ENCODE measurements at places on chromosomes 2 and 18.

GRCh38 chr2:208363485-208363884 lies 43.1 kb upstream of the PTH2R start:
- DNase-seq, result no peak

DNA sequence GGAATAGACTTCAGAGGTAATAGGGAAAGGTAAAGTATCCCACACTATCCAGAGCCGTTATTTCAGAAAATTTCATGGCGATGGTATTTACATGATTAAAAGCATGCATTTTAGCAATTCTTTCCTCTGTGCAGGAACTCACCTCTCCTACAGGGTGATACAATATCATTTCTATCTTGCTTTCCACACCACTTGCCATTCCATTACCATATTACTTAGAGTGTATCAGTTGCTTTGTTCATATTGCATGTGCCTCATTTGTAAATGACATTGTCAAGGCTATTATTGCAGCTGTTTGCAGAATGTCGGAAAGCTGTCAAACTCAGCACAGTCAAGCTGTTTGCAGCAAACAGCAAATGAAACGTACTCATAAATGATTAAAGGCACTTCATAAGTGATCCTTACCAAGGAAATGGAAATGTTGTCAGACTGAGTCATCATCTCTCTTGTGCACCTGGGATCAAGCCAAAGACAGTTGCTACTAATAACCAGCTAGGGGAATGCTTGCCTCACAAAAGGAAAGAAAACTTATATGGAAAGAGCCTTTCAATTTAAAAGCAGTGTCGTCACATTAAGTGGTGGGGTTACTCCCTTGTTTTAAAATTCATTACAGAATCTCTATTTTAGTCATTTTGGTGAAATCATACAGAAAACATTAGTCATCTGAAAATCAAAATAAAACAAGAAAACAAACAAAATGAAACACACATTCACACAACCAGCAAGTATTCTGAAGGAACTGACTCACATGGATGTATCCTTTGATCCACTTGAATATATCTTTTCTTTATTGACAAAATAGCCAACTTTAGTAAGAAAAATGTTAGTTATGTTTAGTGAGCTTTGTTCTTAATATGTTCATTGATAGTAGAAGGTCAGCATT lies 1064.1 kb upstream of the CNTNAP5 start:
- DNase-seq, result no peak

DNA sequence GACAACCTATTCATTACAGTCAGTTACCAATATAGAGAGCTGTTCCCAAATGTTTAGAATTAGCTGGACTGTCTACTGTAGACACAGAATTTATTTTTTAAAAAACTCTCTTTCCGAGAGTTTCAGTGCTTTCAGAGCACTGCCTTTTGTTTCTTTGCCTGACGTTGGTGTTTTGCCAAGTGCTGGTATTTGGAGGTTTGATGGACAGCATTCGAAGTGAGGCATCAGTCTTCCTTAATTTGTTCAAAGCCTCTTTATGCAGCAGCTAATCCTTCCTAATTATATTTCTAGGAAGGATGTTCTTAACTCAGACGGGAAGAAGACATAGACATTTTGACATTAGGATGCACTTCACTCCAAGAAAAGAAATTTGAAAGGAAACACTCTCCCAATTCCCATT lies 83.2 kb downstream of the LTBP1 start:
- no peak for DNase-seq

GRCh38 chr2:166269322-166269721 lies 106.4 kb downstream of the SCN9A start:
- no peak for DNase-seq
